ENCODE measurements at places on chromosomes 7 and 10.

- DNase-seq, result no peak
These were observed at the start of gene GRM8 for GRCh38 chr7:127252778-127253280. Gene GRM8, minus strand, starts transcription at chr7:127252941.

DNA sequence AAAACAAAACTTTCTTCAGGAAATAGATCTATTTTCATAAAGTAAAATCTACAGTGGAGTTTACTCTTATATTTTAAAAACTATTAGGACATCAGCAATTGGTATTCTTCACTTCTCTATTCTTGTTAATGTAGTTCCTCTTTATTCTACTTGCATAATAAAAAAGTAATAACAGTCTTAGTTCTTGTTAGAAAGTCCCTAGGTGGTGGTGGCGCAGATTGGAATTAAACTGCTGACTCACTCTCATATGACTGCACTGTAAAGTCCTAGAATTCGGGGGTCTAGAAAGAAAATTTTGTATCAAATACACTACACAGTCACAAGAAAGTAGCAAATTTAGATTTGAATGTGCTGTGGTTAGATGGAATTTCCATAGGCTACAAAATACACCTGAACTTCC is 44.6 kb upstream of the TES start:
- no peak for DNase-seq

- DNase-seq, result peak; percentile 67
These were observed 57.6 kb upstream of the ANTXRL start for GRCh38 chr10:46229144-46229563.

GRCh38 chr7:70846208-70846607 is 285.7 kb upstream of the GALNT17 start:
- DNase-seq, result no peak

GRCh38 chr7:34835901-34836600 is 178.0 kb downstream of the NPSR1 start:
- DNase-seq, result no peak

- DNase-seq, result peak; percentile 91
These were observed 434 bp downstream of the STAMBPL1 start for GRCh38 chr10:88880282-88881076.

- DNase-seq, result no peak
These were observed 11.9 kb upstream of the SLC12A9 start for GRCh38 chr7:100840470-100841100.

GRCh38 chr7:123846217-123846891 is 1.4 kb downstream of the HYAL4 start:
- no peak for DNase-seq

GRCh38 chr10:34121781-34122622 is 693.1 kb downstream of the PARD3 start:
- no peak for DNase-seq

DNA sequence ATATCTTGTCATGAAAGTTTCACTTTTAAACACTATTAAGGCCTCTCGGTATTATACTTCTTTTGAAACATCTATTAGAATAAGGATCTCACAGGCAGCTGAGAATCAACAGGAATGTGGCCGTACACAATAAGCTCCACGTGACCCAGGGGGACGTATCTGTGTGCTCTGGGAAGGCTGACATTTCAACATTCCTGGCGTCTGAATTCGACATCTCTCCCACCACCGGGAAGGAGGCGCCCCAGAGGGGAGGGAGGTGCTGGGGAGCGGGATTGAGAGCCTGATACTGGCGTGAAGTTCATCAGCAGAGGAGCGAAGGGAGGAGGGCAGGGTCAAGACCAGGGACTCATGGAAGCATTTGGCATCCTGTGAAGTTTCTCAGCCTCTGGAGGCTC is 401.3 kb downstream of the DNAJB6 start:
- DNase-seq, result no peak

- DNase-seq, result no peak
These were observed 242.9 kb upstream of the CXCL12 start for GRCh38 chr10:44627591-44628354.

- no peak for DNase-seq
These were observed 19.0 kb downstream of the SRI start for GRCh38 chr7:88200789-88201188.

DNA sequence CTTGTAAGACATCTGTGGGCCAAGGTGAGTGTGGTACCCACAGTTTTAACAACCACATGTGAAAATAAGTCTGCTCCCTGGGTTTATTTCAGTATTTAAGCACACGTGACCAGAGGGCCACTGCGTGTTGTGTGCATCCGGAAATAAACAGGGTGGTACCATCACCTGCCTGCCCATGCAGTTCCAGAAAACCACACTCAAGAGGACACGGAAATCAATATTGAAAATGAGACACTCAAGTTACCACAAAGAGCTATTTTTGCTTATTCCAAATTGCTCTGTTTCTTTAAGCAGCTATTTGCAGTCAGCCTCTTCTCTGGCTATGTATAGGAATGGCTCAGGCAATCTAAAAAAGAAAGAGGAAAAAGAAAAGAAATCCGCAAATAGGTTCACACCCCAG is 71.8 kb upstream of the LOXL4 start:
- DNase-seq, result no peak

DNA sequence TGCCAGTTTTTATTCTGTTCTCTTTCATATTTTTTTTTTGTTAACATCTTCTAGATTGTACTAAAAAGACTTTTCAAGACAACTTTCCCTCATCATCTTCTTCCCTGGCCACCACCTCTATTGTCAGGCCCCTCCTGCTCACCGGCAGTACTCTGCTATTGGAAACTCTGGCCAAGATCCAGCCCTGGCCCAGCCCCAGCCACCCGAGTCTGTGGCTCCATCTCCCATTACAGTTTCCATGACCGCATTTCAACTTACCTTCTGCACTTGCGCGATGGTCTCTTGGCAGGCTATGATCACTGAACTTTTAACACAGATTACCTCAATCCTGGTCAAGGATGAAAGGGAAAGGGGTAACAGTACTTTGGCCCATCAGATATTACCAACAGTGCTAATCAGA is 137.7 kb upstream of the POM121L12 start:
- DNase-seq, result no peak

DNA sequence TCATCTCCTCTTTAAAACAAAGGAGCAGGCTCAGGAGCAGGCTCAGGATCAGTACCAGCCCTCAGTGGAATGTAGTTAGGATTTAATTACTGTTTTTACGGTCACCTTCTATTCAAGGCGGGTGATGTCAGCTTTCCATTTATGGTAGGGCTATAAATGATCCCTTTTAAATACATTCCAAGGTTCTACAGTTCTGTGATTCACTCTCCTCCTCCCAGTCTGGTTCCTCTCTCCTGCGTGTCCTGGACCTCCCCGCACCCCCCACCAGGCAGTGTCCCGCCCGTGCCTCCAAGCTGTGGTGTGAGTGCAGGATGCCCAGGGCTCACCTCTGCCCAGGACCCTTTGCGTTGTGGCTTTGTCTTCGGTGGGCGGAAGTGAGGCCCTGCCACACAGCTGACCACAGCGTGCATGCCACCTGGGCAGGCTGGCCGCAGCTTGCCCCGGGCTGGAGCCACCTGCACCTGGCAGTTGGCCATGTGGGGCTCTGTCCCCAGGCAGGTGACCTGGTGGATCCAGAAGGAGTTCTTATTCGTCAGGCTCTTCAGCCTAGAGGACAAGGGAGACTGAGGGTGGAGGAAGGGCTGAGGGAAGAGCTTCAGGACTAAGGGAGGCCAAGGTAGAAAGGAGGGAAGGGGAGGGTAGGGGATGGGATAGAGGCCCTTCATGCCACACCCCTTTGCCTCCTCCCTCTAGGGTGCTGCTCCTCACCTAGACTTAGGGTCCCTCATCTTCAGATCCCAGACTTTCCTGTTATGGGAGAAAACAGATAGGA is 9.1 kb downstream of the LOXL4 start:
- no peak for DNase-seq

DNA sequence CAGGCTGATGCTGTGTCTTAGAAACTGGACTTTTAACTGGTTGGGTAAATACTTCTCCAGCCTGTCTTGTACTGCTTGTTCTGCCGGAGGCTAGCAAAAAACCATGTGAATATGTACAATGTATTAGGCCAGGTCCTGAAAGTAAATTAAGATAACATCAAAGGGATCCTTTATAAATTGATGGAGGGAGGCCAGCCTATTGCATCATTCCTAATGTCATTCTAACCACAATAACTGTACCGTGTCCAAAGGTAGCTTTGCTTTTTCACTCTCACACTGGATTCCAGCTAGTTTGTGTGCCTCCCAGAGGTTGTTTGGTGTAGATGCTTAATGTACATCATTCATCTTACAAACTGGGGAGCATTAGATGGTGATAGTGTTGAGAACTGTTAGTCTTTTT is 91.2 kb upstream of the SEM1 start:
- peak; percentile 34 for DNase-seq

GRCh38 chr10:119625570-119626280 is 25.5 kb upstream of the BAG3 start:
- DNase-seq, result peak; percentile 13

GRCh38 chr7:105786520-105787470 is 89.6 kb downstream of the ATXN7L1 start:
- no peak for DNase-seq

DNA sequence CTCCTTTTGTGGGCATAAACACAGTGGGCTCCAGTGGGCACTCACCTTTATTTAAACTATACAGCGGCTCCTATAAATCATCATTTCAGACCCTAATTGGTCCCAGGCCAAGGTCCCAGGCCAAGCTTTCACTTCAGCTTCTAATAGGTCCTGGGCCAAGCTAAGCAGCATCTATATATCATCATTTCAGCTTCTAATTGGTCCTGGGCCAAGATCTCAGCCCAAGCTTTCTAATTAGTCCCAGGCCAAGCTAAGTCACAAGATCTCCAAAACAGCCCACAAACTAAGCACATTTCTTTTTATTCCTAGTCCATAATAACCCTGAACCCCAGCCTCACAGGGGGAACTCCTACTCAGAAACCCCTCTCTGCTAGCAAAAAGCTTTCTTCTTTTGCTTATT is 47.1 kb downstream of the ZNF680 start:
- DNase-seq, result no peak

GRCh38 chr10:76115131-76115470 is 683.7 kb downstream of the LRMDA start:
- DNase-seq, result no peak

- peak; percentile 47 for DNase-seq
These were observed at the start of gene ADCK2 for GRCh38 chr7:140672382-140673062. Gene ADCK2, plus strand, starts transcription at chr7:140672945. Its CDS starts 386 bp downstream, at chr7:140673331.

DNA sequence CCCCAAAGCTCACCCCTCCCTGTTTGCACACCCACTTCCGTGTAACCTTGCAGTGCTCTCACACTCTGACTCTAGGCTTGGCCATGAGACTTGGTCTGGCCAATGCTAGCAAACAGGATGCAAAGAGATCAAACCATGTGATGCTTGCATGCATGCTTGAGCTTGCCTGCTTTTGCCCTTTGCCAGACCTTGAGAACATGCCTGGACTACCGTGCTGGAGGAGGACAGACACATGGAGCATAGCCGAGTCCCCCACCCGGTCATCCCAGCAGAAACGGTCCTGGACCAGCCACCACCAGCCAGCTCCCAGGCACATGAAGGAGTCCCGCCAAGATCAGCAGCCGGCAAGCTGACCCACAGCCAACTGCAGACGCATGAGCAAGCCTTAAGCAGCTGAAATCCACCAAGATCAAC is 23.4 kb downstream of the PYROXD2 start:
- DNase-seq, result peak; percentile 34

DNA sequence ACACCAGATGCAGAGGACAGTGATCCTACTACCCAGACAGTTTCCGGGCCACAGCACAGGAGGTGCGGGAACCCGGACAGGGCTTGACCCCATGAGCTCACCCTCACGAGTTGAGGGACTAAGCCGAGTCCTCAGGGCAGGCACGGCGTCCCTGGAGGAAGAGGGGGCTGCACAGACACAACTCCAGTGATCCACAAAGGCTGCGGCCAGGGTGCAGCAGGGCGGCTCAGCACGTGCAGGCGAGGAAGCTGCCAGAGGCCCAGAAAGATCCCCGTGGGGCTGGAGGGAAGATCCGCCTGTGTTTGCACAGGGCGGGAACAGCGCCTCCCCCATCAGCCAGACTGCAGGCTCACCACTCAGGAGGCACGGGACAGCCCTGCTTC is 45.9 kb upstream of the TMEM72 start:
- no peak for DNase-seq

DNA sequence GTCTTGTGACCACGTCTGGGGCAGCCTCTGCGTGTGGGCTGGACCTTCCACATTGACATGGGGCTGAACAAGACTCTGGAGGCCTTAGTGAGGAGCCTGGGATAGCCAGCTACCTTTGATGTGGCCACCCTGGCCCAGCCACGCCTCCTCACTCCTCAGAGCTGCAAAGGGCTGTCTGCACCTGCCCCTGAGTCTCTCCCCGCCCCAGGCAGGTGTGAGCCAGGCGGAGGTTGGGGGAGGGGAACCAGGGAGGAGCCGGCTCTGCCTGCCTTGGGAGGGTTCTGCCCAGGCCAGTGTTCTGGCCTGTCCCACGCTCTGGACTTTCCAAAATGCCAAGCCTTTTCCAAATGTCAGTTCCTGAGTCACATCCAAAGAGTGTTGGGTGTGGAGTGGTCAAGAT is 72.2 kb downstream of the GTF2IRD1 start:
- no peak for DNase-seq

DNA sequence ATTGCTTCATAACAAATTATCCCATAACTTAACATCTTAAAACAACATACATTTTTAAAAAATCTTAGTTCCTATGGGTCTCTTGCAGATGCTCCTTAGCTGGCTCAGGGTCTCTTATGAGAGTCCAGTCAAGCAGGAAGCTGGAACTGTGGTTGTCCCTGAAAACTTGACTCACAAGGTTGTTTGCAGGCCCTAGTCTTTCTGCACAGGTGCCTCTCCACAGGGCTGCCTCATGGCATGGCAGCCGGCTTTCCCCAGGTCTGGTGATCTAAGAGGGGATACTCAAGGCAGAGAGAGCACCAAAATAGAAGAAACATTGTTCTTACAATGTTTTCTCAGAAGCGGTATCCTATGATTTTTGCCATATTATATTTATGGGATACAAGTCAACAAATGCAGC is 127.1 kb downstream of the CDK14 start:
- DNase-seq, result no peak

DNA sequence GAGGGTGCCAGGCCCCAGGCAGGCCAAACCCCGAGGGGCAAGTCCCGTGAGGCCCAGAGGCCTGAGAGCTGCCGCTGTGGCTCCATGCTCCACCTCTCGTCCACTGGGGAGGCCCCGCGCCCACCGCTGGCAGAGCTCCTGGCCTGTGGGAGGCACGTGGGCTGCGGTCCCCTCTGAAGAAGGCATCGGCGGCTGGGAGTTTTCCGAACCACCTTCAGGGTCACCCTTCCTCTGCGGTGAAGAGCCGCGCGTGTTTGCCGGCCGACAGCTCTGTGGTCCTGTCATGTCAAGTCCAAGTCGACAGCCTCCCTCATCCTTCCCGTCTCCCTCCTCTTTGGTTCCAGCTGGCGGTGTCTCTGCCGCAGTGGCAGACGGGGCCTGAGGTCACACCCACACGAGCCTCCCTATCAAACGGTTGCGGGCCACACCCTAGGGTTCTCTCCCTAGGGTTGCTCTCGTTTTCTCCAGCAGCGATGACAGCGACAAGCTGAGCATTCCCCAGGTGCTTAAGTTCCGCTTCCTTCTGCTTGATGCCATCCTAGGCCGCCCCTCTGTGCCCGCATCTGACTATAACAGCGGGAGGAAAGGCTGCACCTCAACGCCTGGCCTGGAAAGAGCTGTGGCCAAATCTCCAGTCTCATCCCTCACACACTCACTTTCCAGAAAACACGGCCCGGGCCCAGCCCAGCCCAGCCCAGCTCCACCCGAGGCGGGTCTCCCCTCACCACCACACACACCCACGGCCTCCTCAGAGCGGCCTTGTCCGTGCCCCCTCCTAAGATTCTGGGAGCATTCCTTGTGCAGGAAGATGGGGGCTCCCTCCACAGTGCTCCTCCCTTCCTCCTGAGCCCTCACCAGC is 185.0 kb downstream of the ELFN1 start:
- peak; percentile 86 for DNase-seq

- no peak for DNase-seq
These were observed 32.3 kb downstream of the IDE start for GRCh38 chr10:92541583-92541982.

GRCh38 chr10:103204353-103205255 is 11.5 kb upstream of the NT5C2 start:
- DNase-seq, result no peak

Data from OCI-M1 (cell line).